Nucleus accumbens (tissue), 56 donors: ENCODE measurements at places on chromosomes 2 and 18.

- no peak for DNase-seq
Observed at GRCh38 chr2:26986576-26986975, 16.1 kb downstream of the MAPRE3 start.

GRCh38 chr2:180474716-180475115 is 467.6 kb upstream of the CWC22 start:
- no peak for DNase-seq

- no peak for DNase-seq
Observed at GRCh38 chr2:65550246-65550645, 117.8 kb upstream of the SPRED2 start.

DNA sequence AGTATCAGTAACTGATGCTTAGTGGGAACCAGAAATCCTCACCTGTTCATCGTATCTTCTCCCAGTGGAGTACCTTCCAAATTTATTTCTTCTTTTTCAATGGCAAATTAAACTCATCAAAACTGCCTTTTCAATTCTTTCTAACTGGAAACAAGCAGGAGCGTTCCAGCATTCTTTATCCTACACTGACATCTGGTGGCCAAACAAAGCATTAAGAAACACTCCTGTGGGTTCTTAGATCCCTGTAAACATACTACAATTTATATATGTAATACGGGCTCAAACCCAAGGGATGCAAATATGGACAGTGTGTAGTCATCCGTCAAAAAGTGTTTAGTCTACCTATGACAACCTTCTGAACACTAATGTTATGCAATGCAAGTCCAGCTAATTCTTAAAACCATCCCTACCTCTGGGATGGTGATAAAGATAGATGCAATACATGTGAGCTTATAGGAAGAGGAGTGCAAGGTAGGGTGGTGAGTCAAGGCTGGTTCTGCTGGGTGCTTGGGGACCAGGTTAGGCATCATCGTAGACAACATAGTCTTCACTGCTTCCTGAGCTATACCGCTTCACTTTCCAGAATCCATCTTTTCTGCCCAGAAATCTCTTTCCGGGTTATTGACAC is 375.0 kb downstream of the CTNNA2 start:
- no peak for DNase-seq

DNA sequence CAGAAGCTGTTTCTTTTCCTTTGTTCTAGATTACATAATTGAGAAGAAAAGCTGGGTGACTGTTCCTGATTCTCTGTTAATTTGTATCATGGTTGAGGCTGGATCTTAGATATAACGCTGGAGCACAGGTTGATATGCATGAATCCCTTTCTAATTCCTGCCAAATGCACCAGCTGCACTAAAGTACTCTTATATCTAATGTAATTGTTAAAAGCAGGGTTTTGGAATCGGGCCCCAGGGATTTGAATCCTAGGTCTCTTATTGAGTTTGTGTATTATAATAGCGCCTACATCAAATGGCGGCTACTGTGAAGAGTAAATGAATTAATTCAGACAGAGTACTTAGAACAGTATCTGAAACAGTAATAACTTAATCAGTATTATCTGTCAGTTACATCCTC is 80.4 kb downstream of the MC4R start:
- no peak for DNase-seq

DNA sequence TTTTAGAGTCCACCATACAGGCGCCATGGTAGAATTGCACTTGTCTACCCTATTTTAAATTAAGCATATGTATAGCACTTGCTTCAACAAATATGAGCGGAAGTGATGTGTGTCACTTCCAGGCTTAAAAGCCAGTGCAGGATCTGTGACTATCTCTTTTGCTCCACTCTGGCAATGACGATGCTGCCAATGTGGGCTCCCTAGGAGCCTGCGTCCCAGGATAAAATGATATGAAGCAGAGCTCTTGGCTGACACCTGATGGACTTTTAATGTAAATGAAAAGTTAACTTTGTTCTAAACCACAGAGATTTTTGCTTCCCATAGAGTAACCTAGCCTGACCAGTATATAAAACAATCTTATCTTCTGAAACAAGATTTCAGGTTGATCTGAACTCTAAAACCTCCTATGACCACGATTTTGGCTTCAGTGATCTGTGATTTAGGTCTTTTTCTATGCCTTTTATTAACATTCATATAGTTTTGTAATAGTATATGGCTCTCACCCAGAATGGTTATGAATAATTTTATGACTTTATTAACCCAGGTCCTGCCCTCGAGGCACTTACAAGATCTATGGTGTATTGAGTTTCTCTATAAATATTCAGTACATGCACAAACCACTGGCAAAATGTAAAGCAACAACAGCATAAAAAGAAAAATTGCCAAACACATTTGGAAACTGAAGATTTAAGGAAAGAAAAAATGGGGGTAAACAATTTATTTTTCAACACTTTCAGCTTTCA is 422.5 kb upstream of the PIK3C3 start:
- no peak for DNase-seq

GRCh38 chr2:241081643-241082340 is 20.3 kb downstream of the MTERF4 start:
- DNase-seq: no peak

DNA sequence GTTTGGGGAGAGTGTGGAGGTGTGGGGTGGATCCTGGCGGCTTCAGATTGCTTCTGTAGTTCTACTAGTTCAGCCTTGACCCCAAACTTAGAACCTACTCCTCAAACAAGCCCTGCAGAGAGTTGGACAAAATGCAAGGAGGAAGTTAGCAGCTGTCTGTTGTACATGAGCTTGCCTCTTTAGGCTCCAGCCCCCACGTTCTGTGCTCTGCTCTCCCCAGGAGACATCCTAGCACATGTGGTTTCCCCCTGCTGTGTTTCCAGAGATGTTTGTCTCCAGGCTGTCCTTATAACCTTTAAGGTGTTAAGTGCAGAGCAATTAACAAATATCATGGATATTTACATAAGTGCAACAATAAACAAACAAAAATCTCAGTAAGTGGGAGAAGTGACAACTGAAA is 111.1 kb downstream of the ACOXL start:
- no peak for DNase-seq

DNA sequence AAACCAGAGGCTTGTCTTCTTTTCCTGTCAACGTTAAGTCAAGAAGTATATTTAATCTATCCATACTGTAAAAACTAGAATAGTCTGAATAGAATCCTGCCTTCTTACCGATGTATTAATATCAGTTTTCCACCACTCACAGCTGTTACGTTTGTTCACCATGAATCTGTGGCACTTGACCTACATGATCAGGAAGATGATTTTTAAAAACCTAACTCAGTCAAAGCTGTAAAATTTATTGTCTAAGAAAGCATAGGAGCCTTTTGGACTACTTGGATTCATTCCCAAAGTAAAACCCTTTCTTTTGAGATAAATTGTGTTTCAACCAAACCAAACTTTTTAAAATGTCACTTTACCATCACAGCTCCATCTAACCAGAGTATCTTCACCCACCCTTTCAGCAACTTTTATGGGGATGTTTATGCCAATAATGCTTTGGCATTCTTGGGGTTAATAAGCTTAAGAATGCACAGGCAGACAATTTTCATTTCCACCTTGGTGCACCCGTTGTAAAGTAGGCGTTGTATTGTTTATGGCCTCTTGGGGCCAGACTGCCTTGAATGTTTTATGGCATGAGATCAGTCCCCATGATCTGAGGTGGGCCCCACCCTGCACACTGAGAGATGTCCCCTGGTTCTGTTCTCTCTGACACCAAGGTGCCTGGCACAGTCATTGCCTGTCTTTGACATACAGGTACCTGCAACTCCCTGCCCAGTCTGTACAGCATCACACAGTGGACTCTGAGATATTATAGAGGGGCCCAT is 176.2 kb upstream of the EPAS1 start:
- DNase-seq: no peak

GRCh38 chr2:180990794-180991193 is 10.4 kb downstream of the UBE2E3 start:
- no peak for DNase-seq
